ENCODE measurements at places on chromosomes 6 and 20. TPM values are rescaled to one million over a fixed set of nuclear protein-coding genes. Genes with fewer than 3 reads are reported as not detected.

TRIM26 gene
- polyA plus RNA-seq, result 36.6 TPM

DNA sequence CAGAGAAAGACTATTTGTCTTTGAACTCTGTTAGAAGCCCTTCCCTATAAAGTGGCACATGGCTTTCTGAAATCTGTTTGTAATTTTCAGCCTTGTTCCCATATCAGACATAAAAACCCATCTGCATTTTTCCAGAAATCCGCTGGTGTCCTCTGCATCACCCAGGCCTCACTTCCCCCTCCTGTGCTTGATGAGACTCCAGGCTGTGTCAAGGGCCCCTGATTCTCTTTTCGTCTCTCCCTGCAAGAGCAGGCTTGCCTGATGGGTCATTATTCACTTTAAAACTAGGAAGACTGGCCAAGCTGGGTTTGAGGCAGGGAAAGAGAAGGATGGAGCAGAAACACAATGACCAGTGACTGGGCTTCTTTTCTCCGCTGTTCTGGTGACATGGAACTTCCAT, 10.6 kb upstream of the PROKR2 start:
- no peak for DNase-seq

FILIP1 gene
- 2.2 TPM for polyA plus RNA-seq

GRCh38 chr6:14549871-14550270, 432.3 kb downstream of the CD83 start:
- no peak for DNase-seq

GRCh38 chr20:56200456-56200855, 48.1 kb upstream of the MC3R start:
- DNase-seq, result no peak

DNA sequence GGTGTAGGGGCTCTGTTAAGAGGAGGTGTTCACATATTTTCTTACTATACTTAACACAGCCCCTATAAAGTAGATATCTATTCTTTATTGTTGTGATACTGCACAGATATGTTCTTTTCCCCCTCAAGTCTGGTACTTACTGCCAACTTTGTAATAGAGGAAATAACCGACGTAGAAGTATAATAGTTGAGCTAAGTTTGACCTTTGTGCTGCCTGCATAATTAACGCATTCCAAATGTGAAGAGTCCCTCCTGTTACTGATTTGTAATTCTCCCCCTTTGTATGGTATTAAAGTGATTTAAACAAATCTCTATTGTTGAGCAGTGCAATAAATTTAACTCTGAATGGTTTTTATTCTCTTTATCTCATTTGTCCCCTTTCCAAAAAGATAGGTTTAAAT, 39.0 kb downstream of the PHF3 start:
- no peak for DNase-seq

DNA sequence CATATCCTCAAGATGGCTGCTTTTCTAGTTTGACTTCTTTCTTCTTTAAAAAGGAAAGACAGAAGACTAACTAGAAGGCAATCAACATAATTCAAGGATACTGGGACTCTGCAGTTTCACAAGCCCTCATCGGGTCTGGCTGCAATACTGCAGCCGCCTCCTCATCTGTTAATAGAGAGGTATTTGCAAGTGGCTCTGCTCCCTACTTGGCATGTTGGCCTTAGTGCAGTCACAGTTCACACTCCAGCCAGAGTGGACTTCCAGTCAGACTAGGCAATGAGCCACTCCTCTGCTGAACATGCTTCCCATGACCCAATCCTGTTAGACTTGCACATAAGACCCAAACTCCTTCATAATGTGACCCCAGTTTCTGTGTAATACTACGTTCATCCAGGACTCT, 141.9 kb upstream of the ENPP5 start:
- DNase-seq, result no peak

DNA sequence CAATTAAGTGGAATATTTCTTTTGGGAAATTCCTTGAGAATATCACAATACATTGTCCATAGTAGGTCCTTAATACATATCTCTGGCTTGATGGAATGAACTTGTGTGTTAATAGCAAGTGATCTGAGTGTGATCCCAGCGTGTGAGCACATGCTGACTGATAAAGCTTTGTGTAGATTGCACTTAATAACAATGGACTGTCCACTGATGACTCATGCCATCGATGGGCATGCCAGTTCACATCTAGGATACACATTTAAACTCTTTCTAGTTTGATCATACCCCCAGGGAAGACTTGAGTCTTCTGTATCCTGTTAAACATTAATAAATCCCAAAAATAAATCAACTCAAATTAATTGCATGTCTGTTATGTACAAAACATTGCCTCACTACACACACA, 454.3 kb upstream of the SPTLC3 start:
- no peak for DNase-seq

DNA sequence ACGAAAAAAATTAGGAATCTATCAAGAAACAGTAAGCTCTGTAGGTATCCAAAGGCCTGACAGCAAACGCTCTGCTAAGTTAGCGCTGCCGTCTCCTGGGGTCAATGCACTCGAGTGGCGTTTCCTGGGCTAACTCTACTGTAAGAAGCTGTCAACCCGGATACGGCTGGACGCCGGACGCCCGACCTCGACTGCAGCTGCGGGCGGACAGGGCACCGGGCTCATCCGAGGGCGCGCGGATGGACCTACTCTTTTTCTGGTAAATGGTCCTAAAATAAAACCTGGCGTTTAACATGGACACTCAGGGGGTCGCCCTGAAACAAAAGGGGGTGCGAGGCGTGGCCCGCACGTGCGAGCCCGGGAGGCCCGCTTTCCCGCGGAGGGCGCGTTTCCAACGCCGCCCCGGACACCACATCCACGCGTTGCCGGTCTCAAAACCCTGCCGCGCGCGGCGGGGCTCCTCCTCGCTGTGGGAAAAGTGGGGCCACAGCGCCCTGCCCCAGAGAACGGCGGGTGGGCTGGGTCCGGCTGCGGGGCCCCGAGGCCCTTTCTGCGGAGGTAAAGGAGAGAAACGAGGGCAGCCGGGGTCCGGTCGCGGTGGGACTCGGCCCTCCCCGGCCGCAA, 537 bp downstream of the TCP1 start:
- peak; percentile 33 for DNase-seq

KCNK5 gene
- 15.0 TPM for polyA plus RNA-seq
